CD14-positive monocyte (primary cell): ENCODE measurements at places on chromosomes 1 and 21.
A peak's percentile ranks its signal among the peaks of the same experiment; 100 is the strongest.

DNA sequence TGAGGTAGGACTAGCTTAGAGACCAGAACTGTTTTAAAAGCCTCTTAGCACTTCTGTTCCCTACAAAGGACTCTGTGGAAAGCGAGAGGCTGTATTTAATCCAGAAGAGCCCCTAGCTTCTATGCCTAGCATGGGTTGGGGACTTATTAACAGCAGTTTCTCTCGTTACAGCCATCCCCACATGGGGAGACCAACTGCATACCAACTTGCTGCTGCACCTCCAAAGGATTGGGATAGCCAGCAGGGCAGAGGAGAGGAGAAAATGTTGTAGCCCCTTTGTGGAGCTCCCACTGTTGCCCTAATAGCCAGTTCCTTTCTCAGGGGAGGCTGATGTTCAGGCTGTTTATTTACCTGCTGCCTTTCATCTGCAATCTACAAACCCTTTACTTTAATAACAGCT lies 11.0 kb upstream of the CELSR2 start:
- DNase-seq: no peak

GRCh38 chr1:168331569-168331968 lies 50.9 kb downstream of the TBX19 start:
- no peak for DNase-seq

- peak; percentile 79 for DNase-seq
These were observed at the start of gene SYF2 for GRCh38 chr1:25232027-25232865. Gene SYF2 (minus strand): TSS chr1:25232502. CDS start chr1:25232467, 35 bp downstream.

GRCh38 chr1:237470712-237471338 lies 419.9 kb downstream of the ZP4 start:
- DNase-seq: no peak

GRCh38 chr1:159152031-159152430 lies 19.4 kb upstream of the CADM3 start:
- DNase-seq: no peak

DNA sequence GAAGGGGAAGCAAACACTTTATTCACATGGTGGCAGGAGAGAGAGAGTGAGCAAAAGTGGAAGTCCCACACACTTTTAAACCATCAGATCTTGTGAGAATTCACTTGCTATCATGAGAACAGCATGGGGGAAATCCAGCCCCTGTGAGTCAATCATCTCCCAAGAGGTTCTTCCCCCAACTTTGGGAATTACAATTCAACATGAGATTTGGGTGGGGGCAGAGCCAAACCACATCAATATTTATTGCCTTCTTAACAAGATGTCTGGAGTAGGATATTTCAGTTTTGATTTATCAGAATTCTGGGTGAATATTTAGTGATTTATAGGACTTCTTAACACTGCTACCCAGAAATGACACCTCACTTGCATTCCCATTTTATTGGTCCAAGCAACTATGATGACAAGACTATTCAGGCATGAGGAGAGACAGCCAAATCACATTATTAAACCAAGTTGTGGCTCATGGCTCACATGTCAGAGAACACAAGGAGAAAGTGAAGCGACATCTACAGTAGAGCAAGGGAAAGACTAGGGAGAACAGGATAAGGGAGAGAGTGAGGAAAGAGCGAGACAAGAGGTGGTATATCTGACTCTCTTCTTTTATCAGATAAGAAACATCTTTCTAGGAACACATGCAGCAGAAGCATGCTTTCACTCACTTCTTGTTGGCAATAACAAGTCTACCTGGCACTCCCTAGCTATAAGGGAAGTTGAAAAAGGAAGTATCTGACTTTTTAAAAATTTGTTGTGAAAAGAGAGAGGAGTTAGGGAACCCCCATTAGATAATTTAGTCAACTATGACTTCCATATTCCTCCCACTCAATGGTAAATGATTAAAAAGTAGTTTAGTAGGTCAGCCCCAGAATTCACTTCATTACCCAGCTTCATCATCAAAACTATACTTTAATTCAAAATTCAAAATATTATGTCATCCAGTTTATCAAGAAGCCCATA lies 36.6 kb upstream of the PTPRC start:
- peak; percentile 87 for DNase-seq

GRCh38 chr1:44673675-44674112 lies 587 bp downstream of the TMEM53 start:
- DNase-seq: no peak

GRCh38 chr1:28986306-28986910 lies 72.0 kb downstream of the EPB41 start:
- DNase-seq: peak; percentile 9

GRCh38 chr1:234558330-234558836 lies 51.6 kb downstream of the IRF2BP2 start:
- DNase-seq: no peak

- DNase-seq: no peak
These were observed 29.6 kb downstream of the ITLN2 start for GRCh38 chr1:160924791-160925651.

DNA sequence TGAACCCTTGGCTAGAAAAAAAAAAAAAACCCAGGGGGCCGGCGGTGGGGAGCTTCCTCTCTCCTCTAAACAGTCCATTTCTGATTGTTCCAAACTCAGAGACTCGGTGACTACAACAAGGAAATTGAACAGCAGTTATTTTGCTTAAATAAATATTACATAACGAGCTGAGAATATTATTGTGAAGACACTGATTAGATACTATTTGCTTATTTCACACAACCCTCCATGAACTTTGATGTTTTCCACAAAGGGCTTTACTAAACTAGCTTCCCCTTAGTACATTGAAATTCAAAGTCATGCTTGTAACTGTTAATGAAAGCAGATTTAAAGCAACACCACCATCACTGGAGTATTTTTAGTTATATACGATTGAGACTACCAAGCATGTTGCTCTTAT lies at the start of gene CFHR5:
CFHR5 (plus strand) TSS at position 279 of the 400 bp plus-strand sequence; CDS start at position 388, 109 bp downstream.
- DNase-seq: no peak

DNA sequence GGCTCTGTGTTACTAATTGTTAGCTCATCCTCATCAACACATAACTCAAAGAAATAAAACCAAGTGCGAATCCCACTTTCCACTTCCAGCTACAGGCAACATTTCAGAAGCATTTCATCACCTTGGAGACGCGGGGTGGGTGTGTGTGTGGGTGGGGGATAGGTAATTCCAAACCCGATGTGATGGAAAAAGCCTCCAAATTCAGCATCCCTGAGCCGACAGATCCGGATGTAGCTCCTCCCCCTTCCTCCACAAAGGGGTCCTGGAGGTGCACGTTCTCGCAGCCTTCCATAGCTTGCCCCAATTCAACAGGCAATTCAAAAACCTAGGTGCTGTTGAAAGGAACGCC lies 486 bp downstream of the HSPA13 start:
- DNase-seq: no peak

- no peak for DNase-seq
These were observed 44.5 kb upstream of the OSBPL9 start for GRCh38 chr1:51572365-51572764.

- no peak for DNase-seq
These were observed 2.4 kb upstream of the ABL2 start for GRCh38 chr1:179231923-179232322.

DNA sequence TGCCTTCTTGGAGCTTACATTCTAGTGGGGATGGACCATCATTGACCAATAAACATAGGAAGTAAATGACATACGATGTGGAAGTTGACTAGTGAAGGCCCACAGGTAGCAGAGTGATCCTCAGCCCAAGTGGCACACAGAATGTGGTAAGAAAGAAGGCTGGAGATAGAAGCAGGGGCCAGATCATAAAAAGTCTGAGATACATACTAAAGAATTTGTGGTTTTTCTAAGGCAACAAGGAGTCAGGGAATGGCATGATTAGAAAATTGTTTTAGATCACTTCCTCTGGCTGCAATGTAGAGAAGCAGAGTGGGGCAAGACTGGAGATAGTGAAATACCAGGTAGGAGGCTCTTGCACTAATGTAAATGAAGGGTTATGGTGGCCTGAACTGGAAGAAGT lies 154.0 kb downstream of the VPS13D start:
- DNase-seq: no peak

- no peak for DNase-seq
These were observed 27.7 kb upstream of the DMBX1 start for GRCh38 chr1:46461809-46462448.

DNA sequence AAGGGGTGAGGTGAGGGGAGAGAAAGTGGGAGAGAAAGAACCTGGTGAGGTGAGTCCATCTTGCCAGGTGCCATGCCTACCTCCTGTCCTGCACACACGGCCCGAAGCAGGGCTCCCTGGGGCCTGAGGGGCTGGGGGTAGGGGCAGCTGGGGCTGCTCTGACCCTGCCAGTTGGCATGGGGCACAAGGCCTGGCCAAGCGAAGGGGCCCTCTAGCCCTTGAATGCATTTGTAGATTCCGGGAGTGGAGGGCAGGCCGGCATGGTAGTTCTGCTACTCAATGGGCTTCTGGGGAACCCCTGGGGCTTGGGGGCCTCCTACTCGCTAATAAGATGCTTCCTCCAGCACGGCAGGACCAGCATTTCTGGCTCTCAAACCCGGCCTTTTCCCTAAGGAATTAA lies 3.6 kb upstream of the PRDM16 start:
- no peak for DNase-seq

- no peak for DNase-seq
These were observed 224.0 kb upstream of the SNX7 start for GRCh38 chr1:98437540-98437939.

GRCh38 chr1:91817211-91817905 lies 68.6 kb downstream of the TGFBR3 start:
- no peak for DNase-seq

GRCh38 chr1:3012456-3013291 lies 8.6 kb upstream of the ACTRT2 start:
- peak; percentile 4 for DNase-seq

DNA sequence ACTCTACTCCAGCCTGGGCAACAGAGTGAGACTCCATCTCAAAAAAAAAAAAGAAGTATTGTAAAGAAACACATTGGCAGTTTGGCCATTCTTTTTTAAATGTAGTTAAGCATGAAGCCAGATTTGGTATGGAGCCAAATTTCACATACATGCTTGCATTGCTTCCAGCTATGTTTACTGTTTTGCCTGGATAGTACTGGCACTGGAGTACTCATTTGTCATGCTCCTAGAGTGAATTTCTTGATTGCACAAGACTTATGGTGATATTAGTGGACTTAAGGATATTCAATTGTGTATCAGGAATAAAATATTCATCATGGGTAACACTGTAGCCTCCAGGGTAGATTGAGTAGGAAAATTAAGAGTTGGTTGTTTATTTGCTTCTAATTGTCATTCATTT lies 24.5 kb upstream of the SLC9A1 start:
- no peak for DNase-seq

GRCh38 chr1:248114890-248115289 lies 19.9 kb downstream of the OR2L13 start:
- DNase-seq: no peak

- no peak for DNase-seq
These were observed 29.2 kb downstream of the SOX13 start for GRCh38 chr1:204102029-204102611.

GRCh38 chr1:97674517-97674916 lies 246.3 kb downstream of the DPYD start:
- DNase-seq: peak; percentile 16

- no peak for DNase-seq
These were observed 102.1 kb downstream of the TYW3 start for GRCh38 chr1:74835051-74835450.

DNA sequence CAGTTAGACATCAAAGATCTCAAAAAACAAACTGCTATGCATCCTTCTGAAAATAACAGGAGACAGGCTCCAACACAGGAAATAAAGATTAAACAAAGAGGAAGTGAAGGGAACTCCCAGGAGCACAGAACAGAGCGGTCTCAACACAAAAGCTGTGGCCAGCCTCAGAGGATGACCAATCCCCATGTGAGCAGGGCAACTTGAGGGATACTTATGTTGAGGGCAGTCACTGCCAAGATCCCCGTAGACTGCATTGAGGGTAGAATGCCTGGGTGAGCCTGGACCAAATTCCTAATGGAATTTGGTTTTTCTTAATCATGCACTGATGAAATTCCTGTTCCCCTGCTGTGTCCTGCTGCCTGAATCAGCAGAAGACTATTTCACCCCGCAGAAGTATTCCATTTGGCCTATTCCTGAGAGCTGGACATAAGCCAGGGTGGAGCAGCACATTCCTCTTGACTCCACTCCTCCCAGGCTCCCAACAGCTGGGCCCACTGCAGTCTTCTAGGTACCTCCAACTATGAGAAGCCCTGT lies 49.0 kb downstream of the JAK1 start:
- peak; percentile 80 for DNase-seq

DNA sequence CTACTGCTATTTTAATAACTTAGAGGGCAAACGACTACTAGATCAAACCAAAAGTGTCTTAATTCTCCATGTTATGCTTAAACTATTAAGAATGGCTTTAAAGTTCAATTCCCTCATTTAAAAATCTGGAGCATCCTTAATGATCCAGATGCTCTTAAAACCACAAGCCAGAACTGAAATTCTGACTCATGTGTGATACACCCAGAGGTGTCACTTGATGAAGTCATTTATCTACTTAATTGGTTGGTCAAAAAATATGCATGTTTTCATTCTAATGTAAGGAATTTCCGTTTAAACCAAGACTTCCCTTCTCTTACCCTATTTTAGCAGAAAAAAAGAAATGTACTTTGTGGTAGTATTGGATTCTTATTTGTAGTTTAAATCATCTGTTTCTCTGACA lies 1261.2 kb upstream of the B3GALT2 start:
- DNase-seq: no peak

GRCh38 chr21:46361935-46362334 lies 38.0 kb downstream of the PCNT start:
- no peak for DNase-seq

GRCh38 chr1:176617881-176618280 lies 154.9 kb downstream of the PAPPA2 start:
- DNase-seq: no peak

GRCh38 chr1:220950576-220950975 lies 71.3 kb downstream of the HLX start:
- DNase-seq: no peak

DNA sequence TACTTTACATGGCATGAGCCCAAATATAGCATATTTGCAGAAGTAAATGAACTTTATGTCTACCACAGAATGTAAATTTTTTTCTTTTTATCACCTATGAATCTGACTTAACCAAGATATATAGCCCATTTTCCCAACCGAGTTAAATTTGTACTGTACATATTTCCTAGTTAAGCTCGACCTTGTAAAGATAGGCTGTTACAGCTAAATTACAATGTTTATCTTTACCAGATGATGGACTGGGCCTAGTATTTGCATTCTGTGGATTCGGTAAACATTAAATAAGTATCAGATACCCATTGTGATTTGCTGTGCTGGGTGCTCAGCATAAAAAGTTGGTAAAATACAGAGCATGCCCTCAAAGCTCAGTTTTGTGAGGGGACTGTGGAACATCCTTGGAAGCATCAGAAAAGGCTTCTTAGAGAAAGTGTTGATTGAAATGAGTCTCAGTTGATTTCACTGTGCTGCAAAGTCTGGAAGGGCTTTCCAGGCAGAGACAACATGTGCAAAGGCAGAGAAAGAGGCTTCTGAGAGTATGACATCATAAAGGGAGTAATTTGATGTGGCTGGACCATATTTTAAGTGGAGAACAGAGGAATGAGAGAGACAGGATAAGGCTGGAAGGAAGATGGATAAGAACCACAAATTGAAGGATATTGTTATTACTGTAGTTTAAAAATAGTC lies 27.4 kb downstream of the MORC3 start:
- DNase-seq: no peak

- no peak for DNase-seq
These were observed 1.6 kb upstream of the MOV10 start for GRCh38 chr1:112672842-112673241.
